ENCODE measurements at places on chromosomes 12 and 14.

GRCh38 chr14:34099635-34100034, 148.8 kb upstream of the EGLN3 start:
- no peak for DNase-seq

GRCh38 chr12:84508851-84509260, 403.7 kb downstream of the SLC6A15 start:
- DNase-seq: no peak

DNA sequence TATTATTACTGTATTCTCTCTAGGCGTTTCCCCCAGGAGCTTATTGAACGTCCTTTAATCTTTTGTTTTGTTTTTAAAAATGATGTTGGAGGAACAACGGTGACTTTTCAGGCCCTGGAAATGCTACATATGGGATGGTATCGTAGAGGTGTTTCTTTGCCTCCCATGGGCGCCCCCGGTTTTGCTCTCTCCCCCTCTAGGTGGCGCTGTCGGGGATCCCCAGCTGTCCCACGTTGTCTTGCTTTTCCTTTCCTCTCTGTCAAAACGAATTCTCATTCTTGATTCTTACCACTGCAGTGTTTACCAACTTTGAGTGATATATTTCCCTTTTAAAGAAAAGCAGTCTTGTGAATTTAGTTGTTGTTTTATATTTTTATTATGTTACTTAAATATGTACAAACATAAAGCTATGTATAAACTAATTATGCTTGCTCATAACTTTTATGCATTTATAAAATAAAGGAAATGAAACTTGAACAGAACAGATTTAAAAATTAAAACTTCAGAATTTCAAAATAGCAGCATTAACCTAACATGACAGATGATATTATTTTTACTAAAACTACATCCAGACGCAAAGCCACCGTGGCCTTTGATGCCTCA, 171.9 kb downstream of the RGS6 start:
- no peak for DNase-seq

DNA sequence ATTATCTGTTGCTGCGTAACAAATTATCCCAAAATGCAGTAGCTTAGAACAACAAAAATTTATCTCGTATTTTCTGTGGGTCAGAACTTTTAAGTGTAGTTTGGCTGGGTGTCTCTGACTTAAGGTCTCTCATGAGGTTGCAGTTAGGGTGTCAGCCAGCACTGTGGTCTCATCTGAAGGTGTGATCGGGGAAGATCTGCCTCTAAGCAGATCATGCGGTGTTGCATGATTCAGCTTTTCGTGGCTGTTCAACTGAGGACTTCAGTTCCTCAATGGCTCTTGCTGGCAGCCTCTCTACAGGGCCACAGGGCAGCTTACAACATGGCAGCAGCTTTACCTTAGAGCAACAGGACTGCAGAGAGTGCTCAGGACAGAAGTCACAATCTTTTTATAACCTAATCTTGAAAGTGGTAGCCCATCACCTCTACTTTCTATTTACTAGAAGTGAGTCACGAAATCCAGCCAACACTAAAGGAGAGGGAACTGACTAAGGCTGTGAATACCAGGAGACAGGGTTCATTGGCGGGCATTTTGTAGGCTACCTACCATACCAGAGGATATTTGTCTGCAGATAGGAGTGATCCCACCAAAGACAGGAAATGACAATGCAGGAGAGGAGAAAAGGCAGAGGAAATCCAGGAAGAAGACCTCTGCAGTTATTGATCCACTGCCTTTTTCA, 1.8 kb upstream of the TMPRSS12 start:
- DNase-seq: no peak

GRCh38 chr14:91728616-91729183, 3.2 kb downstream of the CATSPERB start:
- DNase-seq: no peak

GRCh38 chr14:101932673-101933072, 31.7 kb upstream of the DYNC1H1 start:
- no peak for DNase-seq
